ENCODE measurements at places on chromosomes 13 and 19.

DNA sequence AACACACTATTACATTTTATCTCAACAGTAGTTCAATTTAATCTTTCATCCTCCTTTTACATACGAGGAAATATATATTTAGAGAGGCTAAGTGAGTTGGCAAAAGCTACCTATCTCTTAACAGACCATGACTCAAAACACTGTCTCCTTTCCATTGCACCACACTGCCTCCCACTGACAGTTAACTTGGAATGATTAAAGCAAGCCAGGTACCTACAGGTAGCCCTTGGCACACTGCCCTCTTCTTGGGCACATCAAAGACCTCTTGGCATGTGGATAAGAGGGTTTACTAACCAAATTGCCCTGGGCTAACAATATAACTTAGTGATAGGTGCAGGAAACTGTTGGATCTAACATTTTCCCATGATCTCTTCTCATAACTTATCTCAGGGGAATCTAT is 1.8 kb downstream of the ABHD13 start:
- no peak for DNase-seq

- no peak for DNase-seq
Observed at GRCh38 chr19:17103177-17103576, 27.6 kb downstream of the MYO9B start.

DNA sequence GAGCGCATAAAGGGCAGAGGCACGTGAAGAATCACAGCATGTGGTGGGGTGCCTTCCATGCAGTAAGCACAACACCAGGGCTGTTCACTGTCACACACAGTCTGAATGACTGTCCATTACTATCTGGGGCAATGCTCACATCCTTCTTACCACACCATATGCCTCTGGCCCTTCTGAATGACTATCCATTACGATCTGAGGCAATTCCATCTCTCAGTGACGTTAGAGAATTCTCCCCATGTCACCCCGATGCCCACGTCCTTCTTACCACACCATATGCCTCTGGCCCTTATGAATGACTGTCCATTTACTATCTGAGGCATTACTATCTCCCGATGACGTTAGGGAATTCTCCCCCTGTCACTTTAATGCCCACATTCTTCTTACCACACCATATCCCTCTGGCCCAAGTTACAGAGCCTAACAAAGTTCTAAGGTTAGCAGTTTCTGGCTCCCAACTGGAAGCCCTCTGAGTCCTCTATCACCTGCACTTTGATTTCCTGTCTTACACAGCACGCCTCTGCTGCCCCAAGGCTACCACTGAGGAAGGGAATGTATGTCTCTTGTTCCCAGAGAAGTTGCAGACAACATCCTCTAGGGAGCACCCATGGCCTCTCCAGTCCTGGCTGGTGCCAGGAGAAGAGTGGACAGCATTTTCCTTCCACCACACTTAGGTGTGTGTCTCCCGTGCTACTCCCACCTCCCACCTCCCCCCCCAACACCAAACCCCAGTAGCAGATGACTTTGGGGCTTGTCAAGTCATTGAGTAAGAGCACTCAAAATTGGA is 154.8 kb downstream of the COG6 start:
- no peak for DNase-seq

- DNase-seq = no peak
Observed at GRCh38 chr19:50449236-50449899, 16.7 kb downstream of the MYBPC2 start.

DNA sequence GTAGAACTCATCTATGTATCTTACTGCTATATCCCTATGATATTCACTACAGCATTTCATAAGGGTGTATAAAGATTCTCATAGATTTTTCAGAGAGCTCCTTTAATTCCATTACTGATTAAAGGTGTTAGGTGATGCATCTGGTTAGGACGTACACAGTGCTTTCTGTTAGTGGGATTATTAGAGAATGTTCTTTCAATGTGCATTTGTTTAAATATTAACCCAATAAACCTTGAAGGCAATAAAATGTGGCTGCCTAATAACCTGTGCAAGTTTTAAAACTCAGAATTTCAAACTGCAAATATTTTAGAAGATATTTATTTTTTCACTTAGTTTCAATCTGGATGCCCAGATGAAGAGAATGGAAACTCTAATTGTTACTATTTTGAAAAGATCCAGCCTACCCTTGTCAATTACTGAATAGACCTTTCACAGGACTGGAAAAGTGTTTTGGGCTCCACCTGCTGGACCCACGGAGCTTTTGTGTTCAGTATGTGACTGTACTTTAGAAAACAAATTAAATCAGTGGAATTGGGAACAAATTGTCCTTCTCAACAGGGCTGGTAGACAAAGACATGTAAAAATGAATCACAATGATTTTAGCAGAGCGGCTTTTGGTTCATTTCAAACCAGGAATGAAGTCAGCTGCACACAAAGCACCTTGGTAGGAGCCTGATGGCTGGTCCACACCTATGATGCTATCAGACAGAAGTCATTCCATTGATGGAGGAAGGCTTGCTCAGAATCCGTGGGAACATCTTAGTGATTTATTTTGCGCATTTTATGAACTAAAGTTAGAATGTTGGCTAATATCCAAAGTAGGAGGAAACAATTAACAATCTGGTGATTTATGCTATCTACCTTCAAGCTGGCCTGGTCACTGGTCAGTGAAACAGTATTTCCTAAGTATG is 89.4 kb upstream of the RAP2A start:
- DNase-seq = no peak

GRCh38 chr13:114087430-114087829 is 45.0 kb downstream of the RASA3 start:
- peak; percentile 38 for DNase-seq

DNA sequence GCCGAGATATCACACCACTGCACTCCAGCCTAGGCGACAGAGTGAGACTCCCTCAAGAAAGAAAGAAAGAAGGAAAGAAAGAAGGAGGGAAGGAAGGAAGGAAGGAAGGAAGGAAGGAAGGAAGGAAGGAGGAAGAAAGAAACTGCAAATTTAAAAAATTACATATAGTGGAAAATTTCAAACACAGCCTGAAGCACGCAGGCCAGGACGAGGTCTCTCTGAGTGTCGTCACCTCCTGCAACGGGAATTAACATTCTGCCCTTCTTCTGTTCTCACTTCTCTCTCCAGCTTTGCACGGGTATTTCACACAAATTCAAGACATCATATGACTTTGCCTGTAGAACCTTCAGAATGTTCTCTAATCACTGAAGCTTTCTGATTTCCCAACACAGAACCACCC is 108.2 kb downstream of the GNG7 start:
- DNase-seq = no peak

DNA sequence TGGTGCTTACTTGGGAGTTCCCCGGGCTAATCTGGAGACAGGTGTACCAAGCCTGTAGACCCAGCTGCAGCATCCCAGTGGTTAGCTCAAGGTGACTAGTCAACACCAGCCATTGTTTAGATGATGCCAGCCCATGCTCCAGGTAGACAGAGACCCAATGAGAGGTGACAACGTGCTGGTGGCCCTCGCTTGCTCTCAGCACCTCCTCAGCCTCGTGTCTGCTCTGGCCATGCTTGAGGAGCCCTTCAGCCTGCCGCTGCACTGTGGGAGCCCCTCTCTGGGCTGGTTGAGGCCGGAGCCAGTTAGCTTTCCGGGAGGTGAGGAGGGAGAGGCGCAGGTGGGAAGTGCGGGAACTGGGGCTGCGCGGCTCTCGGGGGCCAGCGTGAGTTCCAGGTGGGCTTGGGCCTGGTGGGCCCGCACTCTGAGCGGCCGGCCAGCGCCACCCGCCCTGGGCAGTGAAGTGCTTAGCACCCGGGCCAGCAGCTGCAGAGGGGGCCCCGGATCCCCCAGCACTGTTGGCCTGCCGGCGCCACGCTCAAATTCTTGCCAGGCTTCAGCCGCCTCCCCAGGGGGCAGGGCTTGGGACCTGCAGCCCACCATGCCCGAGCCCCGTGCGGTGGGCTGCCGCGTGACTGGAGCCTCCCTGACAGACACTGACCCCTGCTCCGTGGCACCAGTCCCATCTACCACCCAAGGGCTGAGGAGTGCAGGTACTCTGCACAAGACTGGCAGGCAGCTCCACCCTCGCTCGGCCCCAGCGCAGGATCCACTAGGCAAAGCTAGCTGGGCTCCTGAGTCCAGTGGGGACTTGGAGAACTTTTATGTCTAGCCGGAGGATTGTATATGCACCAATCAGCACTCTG is 85.9 kb upstream of the VSTM2B start:
- DNase-seq = no peak

DNA sequence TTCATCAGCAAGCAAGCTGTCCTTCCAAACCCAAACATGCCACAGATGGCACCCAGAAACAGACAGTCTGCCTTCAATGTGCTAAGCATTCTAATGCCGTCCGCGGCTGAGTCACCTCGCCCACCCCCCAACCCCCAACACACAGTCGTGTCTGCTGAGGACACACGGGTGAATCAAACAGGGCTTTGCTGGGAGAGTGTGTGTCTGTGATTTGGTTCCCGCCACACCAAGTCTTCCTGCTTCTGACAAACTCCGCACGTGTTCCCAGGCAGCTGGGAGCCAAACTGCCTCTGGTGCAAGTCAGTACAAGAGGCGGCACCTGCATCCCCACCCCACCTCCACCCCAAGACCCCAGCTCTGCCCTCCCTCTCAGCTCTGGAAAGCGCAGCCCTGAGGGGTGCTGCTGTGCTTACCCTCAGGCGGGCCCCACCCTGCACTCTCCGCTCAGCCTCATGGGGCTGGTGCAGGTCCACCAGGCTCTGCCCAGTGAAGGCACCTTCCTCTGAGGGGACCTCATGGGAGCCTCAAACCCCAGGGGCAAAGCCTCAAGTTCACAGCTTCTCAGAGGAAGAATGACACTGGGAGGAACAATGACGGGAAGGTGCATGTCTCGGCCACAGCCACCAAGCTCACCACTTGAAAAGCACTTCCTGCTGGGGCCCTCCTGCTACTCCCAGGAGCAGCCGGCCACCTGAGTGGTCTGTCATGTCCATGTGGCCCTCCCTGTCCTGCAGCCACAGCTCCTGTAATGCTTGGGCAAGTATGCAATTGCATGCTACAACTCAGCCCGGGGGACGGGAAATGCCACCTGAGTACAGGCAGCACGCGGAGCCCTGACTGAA is 15.0 kb upstream of the SLC35E1 start:
- DNase-seq = peak; percentile 73

DNA sequence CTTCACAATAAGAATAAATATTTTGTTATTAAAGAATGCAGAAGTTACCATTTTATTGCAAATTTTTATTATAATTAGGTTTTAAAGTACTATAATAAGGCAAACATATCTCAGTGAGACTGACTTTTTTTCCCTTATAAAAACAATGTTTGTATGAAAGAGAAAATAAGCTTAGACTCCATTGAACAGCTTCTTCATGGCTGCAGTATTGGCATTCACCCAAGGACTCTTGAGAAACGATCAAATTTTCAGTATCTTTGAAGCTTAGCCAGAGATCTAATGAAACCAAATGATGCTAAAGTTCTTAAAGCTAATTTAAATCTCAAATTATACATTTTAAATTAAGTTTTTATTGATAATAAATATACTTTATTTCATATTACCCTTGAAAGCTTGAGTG is 128.3 kb downstream of the GGACT start:
- no peak for DNase-seq

DNA sequence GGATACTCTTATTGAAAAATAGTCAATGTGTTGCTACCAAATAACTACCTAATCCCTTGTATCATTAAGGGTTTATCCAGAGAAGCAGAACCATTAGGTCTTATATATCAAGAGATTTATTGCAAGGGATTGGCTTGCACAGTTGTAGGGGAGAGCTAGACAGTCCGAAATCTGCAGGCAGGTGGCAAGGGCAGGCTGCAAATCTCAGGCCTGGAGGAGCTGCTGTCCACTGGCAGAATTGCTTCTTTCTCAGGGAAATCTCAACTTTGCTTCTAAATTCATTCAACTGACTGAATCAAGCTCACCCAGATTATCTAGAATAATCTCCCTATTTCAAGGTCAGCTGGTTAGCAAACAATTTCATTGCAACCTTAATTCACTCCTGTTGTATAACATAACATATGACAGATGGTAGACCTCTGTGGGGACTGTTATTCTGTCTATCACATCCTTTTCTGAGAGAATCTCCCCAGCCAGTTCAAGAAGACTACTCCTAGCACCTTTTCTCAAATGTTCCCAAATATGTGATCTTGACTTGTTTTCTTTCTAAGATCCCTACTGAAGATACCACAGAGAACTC is 194.2 kb downstream of the NHLRC3 start:
- DNase-seq = no peak

GRCh38 chr19:42370068-42370520 is 20.0 kb downstream of the CNFN start:
- DNase-seq = no peak

DNA sequence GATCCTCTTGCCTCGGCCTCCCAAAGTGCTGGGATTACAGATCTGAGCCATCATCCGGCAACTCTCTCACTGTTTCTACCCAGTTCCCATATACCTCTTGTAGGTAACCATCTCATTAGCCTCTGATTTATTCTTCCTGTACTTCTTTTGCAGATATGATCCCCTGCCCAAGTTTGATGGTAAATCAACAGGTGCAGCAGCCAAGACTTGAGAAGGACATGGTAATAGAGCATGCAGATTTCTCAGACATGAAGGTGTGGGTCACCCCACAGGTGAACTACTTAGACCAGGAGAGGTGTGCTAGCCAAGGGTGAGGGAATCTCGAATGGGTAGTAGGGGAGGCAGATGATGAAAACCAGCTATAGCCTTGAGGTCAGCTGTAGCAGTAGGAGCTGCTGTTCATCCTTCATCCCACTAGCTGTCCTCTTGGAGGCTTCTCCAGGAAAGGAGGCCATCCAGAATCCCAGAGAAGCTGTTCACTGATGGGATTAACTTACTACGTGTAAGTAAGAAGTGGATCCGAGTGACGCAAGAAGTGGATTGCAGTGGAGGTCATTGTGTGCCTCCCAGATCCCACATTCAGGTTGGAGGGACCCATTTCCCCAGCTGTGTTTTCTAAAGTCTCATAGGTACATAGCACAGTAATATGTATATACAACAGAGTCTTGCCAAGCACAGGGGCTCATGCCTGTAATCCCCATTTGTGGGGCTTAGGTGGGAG is 10.8 kb upstream of the CEBPG start:
- DNase-seq = no peak
